A549 treated with AZD2906 at 1 μM for 4 hours (cell line): ENCODE measurements at places on chromosomes 7 and 10. TPM values are rescaled to one million over a fixed set of nuclear protein-coding genes. Genes with fewer than 3 reads are reported as not detected.

IL15RA gene
- 1.8 to 3.2 TPM (median 2.3 TPM) in 5 replicates for total RNA-seq

GRM3 gene
- not detected in 5 replicates for total RNA-seq

GPR15LG gene
- total RNA-seq = not detected in 5 replicates

GNGT1 gene
- 0.19 TPM in 1 of 5 replicates, not detected in the others for total RNA-seq

CHAT gene
- total RNA-seq = not detected in 5 replicates

ZNF783 gene
- total RNA-seq = 4.4 to 6.1 TPM (median 5.3 TPM) in 5 replicates

FRMPD2 gene
- total RNA-seq = 0.06 to 0.11 TPM (median 0.08 TPM) in 3 of 5 replicates, not detected in the others

SCART1 gene
- 0.10 to 0.32 TPM (median 0.20 TPM) in 5 replicates for total RNA-seq

ITGA8 gene
- 0.02 TPM in 1 of 5 replicates, not detected in the others for total RNA-seq

IGF2BP3 gene
- total RNA-seq = 24.0 to 37.3 TPM (median 29.7 TPM) in 5 replicates

ANXA8L1 gene
- total RNA-seq = 93.7 to 122 TPM (median 108 TPM) in 5 replicates

MINDY4 gene
- 2.3 to 2.4 TPM (median 2.3 TPM) in 5 replicates for total RNA-seq

UMAD1 gene
- total RNA-seq = 8.7 to 11.2 TPM (median 10.5 TPM) in 5 replicates

IFIT1B gene
- not detected in 5 replicates for total RNA-seq

PIK3CG gene
- not detected in 5 replicates for total RNA-seq

NPC1L1 gene
- total RNA-seq = 0.06 to 0.09 TPM (median 0.08 TPM) in 5 replicates

MKX gene
- not detected in 5 replicates for total RNA-seq

BICC1 gene
- total RNA-seq = 17.0 to 25.8 TPM (median 18.2 TPM) in 5 replicates

STN1 gene
- total RNA-seq = 18.3 to 21.0 TPM (median 20.6 TPM) in 5 replicates

TMEM229A gene
- total RNA-seq = not detected in 5 replicates

TMEM236 gene
- total RNA-seq = 0.03 to 0.07 TPM (median 0.05 TPM) in 5 replicates

SMKR1 gene
- total RNA-seq = 7.4 to 8.4 TPM (median 7.8 TPM) in 5 replicates

CWF19L1 gene
- total RNA-seq = 19.2 to 24.1 TPM (median 19.8 TPM) in 5 replicates

ANKRD2 gene
- 5.1 to 8.8 TPM (median 7.1 TPM) in 5 replicates for total RNA-seq

SPDYE11 gene
- not detected in 5 replicates for total RNA-seq

LANCL2 gene
- 12.8 to 15.6 TPM (median 14.8 TPM) in 5 replicates for total RNA-seq

PSTK gene
- 4.1 to 4.6 TPM (median 4.2 TPM) in 5 replicates for total RNA-seq

PRRT4 gene
- 0.20 to 0.54 TPM (median 0.25 TPM) in 5 replicates for total RNA-seq

PPP1R17 gene
- total RNA-seq = not detected in 5 replicates

GPNMB gene
- total RNA-seq = 2.2 to 3.5 TPM (median 3.1 TPM) in 5 replicates

ATRNL1 gene
- 0.21 to 0.37 TPM (median 0.32 TPM) in 5 replicates for total RNA-seq

MALRD1 gene
- not detected in 5 replicates for total RNA-seq

CTAGE15 gene
- not detected in 5 replicates for total RNA-seq

ACHE gene
- 2.3 to 3.5 TPM (median 3.1 TPM) in 5 replicates for total RNA-seq

DKK1 gene
- total RNA-seq = 408 to 480 TPM (median 456 TPM) in 5 replicates

OGDHL gene
- 0.46 to 0.59 TPM (median 0.47 TPM) in 5 replicates for total RNA-seq

SAMD9 gene
- total RNA-seq = 2.2 to 4.2 TPM (median 3.5 TPM) in 5 replicates

RHBDD2 gene
- 80.3 to 98.6 TPM (median 97.6 TPM) in 5 replicates for total RNA-seq

CRYGN gene
- not detected in 5 replicates for total RNA-seq
